ENCODE measurements at places on chromosomes 2 and 18. TPM values are rescaled to one million over a fixed set of nuclear protein-coding genes. Genes with fewer than 3 reads are reported as not detected.

Gene CXCR4
- total RNA-seq: 308 TPM

Gene KCNG2
- total RNA-seq: not detected

Gene ARPC2
- total RNA-seq: 412 TPM

Gene STEAP3
- not detected for total RNA-seq

Gene CYTIP
- total RNA-seq: 248 TPM

Gene MRPL30
- 20.2 TPM for total RNA-seq

Gene SIGLEC15
- not detected for total RNA-seq

Gene IL1R2
- total RNA-seq: not detected

Gene CUL3
- 85.3 TPM for total RNA-seq

Gene MBD5
- total RNA-seq: 52.5 TPM

Gene PPP1R7
- total RNA-seq: 68.9 TPM

Gene ACVR1
- total RNA-seq: 26.9 TPM

Gene ATP6V1C2
- not detected for total RNA-seq

Gene CTAGE1
- not detected for total RNA-seq

Gene MGAT4A
- 256 TPM for total RNA-seq

Gene ABHD1
- 1.3 TPM for total RNA-seq

Gene TUBA4B
- total RNA-seq: not detected

Gene ST8SIA3
- total RNA-seq: not detected

Gene CYP26B1
- total RNA-seq: not detected

Gene APCDD1
- not detected for total RNA-seq

Gene ARHGAP28
- total RNA-seq: not detected

Gene ALPI
- total RNA-seq: not detected

Gene SPC25
- not detected for total RNA-seq

Gene SNORC
- 1.5 TPM for total RNA-seq

Gene MCFD2
- total RNA-seq: 43.8 TPM

Gene GLS
- total RNA-seq: 200 TPM

Gene ATOH8
- total RNA-seq: not detected

Gene ORC2
- 76.4 TPM for total RNA-seq

Gene GCKR
- not detected for total RNA-seq

Gene HOXD11
- not detected for total RNA-seq

Gene CHAC2
- total RNA-seq: 1.6 TPM

Gene CHRND
- not detected for total RNA-seq

Gene USP37
- 29.1 TPM for total RNA-seq

Gene GKN1
- total RNA-seq: not detected

Gene LANCL1
- total RNA-seq: 30.2 TPM

Gene LOXHD1
- not detected for total RNA-seq

Gene MC2R
- total RNA-seq: not detected

Gene CD8B2
- not detected for total RNA-seq

Gene MATN3
- not detected for total RNA-seq

Gene LYG1
- total RNA-seq: 2.5 TPM
